Neuronal stem cell (in vitro differentiated cells): ENCODE measurements at places on chromosomes 12 and 14.
A peak's percentile ranks its signal among the peaks of the same experiment; 100 is the strongest.

DNA sequence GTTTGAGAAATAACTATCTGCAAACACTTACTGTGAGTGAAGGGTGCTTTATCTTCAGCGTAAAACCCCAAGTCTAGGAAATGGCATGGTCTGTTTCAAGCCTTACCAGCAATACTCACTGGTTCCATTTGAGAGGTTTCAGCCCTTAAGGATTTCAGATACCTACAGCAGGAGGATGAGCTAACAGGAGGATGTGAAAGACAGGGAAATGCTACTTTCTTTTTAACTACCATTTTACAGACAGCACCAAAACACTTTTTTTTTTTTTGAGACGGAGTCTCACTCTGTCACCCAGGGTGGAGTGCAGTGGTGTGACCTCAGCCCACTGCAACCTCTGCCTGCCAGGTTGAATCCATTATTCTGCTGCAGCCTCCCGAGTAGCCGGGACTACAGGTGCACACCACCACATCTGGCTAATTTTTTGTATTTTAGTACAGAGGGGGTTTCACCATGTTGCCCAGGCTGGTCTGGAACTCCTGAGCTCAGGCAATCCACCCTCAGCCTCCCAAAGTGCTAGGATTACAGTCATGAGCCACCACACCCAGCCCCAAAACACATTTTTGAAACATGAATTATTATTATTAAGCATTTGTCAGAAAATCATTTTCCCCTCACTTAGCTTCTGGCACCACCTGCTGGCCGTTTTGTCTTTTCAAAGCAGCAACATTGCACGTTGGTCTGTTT is 4.6 kb downstream of the MTRFR start:
- no peak for DNase-seq

DNA sequence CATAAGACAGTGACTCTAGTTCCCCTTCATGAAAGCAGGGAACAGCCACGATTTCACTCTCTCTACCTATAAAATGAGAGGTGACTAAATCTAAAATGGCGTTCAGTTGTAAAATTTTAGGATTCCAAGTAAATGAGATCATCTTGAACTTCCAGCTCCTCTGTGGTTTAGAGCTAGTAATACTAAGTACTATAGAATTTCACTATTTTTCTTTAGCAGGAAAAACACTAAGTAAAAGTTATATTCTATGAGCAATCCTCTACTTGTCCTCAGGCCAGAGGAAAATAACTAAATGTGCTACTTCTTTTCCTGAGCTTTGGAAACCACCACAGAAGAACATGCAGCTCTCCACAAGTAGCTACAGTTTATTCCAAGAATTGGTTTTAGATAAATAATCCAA is 55.6 kb downstream of the NIN start:
- DNase-seq, result no peak

DNA sequence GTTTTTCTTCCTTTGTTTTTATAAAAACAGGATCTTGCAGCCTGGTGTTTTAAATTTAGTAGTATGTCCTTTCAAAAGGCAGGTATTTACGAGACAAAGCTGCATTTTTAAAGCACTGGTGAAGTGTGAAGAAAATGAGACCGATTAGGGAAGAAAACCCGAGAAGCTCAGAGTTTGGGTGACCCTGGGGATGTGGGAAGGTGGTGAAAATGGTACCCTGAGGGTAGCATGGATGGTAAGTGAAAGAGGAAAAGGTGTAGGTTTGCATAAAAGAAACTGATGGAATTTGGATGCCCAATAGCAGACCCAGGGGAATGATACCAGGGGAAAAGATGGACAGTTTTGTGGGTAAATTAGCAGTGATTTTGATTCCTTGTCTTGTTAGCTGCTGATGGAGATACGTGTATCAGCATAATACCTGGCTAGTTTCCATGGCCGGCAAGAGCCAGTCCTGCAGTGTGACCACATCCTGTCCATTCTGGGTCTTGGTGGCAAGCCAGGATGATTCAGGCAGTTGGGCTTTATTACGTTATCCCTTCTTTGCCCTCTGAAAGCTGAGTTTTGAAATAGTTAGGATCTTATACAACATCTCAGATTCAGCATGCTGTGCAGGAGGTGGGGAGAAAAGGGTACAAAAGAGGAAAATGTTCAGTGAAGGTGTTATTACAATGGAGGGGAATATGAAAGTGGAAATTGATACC is 8.9 kb downstream of the BICD1 start:
- DNase-seq, result no peak

GRCh38 chr12:48601013-48601756 is 31.3 kb upstream of the LALBA start:
- peak; percentile 26 for DNase-seq

- peak; percentile 64 for DNase-seq
Measured at GRCh38 chr12:65823513-65824375, 539 bp upstream of the HMGA2 start.

GRCh38 chr14:74942608-74943007 is 12.8 kb downstream of the PGF start:
- DNase-seq, result no peak
